A549 treated with ZK216348 at 1 μM for 4 hours (cell line): ENCODE measurements at places on chromosomes 1 and 21. TPM values are rescaled to one million over a fixed set of nuclear protein-coding genes. Genes with fewer than 3 reads are reported as not detected.

SHISAL2A gene
- total RNA-seq, result 0.21 to 0.28 TPM (median 0.27 TPM) in 4 of 5 replicates, not detected in the other

CR2 gene
- total RNA-seq, result not detected in 5 replicates

RUNX3 gene
- 3.6 to 9.7 TPM (median 6.1 TPM) in 5 replicates for total RNA-seq

TNFSF18 gene
- not detected in 5 replicates for total RNA-seq

FOXO6 gene
- 0.48 to 1.1 TPM (median 1.0 TPM) in 5 replicates for total RNA-seq

TCHHL1 gene
- not detected in 5 replicates for total RNA-seq

USH2A gene
- not detected in 5 replicates for total RNA-seq

IVL gene
- total RNA-seq, result 0.15 TPM in 1 of 5 replicates, not detected in the others

KCNK2 gene
- total RNA-seq, result 0.11 to 0.45 TPM (median 0.16 TPM) in 3 of 5 replicates, not detected in the others

ZSWIM5 gene
- 0.35 to 0.62 TPM (median 0.53 TPM) in 5 replicates for total RNA-seq

NID1 gene
- total RNA-seq, result 5.2 to 10.1 TPM (median 7.1 TPM) in 5 replicates

PROK1 gene
- not detected in 5 replicates for total RNA-seq

FMO1 gene
- total RNA-seq, result not detected in 5 replicates

TSPEAR gene
- not detected in 5 replicates for total RNA-seq
